ENCODE measurements at places on chromosomes 3 and 15.

DNA sequence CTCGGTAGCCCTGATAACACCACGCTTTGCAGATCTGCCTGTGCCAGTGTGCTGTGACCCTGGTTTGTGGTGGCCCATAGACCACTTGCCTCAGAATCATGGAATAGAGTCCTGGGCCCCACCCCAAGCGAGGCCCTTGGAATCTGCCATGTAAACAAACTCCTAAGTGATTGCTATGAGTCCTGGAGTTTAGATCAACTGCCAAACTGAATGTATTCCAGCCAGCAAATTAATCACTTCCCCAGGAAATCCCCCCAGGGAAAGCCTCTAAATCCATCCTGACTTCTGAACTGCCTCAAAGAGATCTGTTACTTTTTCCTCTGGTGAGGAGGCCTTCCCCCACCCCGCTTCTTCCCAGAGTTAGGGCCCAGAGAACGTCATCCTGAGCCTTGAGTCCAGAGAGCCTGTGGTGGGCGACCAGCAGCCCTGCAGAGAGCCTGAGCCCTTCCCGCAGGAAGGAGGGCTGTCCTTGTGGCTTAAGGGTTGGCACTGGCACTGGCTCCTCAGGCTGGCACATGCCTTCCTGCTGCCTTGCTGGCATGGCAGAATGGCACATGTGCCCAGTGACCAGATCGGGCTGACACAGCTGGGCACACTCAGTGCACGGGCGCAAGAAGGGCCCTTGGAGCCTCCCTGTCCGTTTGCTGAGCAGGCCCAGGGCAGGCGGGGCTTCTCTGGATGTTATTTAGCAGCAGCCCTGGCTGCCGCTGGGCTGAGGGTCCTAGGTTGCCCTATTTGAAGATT is 50.6 kb upstream of the PLXNA1 start:
- DNase-seq: no peak

GRCh38 chr15:72992841-72993252 is 59.4 kb upstream of the NEO1 start:
- DNase-seq: no peak

GRCh38 chr15:33393546-33393945 is 82.8 kb downstream of the RYR3 start:
- no peak for DNase-seq

GRCh38 chr15:52162260-52162659 is 28.9 kb downstream of the GNB5 start:
- DNase-seq: no peak

GRCh38 chr15:32698773-32699390 is 18.9 kb upstream of the GREM1 start:
- no peak for DNase-seq

DNA sequence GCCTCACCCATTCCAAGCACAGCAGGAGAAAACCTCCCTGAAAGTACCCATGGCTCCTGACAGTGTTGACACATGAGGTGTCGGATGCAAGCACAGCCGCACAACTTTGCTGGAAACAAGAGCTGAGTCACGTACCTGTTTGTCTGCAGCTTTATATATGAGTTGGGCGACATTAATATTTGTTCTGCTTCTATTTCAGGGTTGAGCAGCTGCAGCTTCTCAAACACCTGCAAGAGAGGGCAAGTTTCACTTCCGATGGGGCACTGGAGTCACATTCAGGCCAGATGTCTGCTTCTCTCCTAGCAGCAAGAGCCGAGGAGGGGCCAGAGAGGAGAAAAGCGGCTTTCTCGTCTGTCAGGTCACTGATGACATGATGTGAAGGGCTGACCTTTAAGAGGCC is 88.0 kb downstream of the NUP210 start:
- peak; percentile 13 for DNase-seq

DNA sequence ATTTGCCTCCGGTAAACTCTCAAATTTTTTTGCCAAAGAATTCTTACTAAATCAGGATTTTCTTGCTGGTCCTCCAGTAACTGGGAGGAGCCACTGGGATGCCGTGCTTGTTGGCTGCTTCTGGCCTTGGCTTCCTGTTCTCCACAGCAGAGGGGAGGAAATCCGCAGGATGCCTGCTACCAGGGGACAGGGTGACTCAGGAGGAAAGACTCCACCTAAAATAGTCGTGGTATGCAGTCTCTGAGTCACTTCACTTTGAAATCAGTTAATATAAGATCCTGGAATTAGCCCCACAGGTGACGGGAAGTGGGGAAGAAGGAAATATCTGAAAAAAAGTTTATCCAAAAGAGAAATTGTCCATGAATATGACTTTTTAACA is 6.5 kb upstream of the TM4SF18 start:
- peak; percentile 15 for DNase-seq

DNA sequence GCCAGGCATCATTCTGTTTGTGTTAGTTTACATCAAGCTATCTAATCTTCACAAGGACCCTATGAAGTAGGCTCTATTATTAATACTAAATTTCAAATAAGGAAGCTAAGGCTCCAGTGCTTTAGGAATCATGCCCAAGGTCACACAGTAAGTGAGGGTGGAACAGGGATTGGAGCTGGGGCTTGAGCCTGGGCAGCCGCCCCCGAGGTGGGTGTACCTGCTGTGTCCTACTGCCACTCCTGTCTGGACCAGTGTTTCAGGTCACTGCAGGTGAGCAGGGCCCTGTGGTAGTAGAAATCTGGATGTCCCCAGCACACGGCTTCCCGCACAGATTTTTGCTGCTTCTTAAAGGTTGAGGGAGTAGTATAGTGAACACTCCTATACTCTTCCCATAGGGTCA is 6.5 kb downstream of the KLF13 start:
- no peak for DNase-seq

DNA sequence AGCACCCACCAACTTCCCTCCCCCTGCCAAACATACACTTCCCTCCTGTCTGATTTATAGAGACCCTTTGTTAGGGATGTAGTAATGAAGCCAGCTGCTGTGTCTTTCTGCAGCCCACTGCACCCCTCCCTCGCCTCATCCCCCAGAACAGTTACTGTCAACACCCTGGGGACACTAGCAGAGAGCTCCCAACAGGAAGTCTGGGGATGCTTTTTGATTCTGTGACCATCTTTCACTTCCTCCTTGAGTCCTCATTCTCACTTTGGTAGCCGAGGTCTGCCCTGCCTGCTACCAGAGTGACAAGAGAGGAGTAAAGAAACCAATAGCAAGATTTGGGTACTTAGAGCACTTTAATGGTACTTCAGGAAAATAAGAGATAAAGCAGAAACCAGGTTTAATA is 201.6 kb downstream of the SATB1 start:
- DNase-seq: no peak

- no peak for DNase-seq
Observed at GRCh38 chr15:94193906-94194305, 37.5 kb upstream of the MCTP2 start.

DNA sequence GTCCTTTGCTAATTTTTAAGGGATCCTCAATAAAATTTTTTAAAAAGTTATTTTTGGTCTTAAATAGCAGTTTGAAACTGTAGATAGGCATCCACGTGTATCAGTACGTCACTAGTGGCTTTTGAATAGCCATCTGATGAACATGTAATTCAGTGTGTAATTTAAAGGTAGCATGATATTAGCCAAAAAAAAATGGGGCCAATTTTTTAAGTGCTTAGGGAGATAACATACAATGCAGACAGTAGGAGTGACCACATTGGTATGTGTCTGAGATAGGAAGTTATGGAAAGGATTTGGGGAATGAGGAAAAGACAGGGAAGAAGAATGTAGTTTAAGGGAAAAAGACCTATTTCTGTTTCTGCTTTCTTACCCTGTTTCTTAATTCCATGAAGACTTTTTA is 2.5 kb downstream of the AP4E1 start:
- no peak for DNase-seq

DNA sequence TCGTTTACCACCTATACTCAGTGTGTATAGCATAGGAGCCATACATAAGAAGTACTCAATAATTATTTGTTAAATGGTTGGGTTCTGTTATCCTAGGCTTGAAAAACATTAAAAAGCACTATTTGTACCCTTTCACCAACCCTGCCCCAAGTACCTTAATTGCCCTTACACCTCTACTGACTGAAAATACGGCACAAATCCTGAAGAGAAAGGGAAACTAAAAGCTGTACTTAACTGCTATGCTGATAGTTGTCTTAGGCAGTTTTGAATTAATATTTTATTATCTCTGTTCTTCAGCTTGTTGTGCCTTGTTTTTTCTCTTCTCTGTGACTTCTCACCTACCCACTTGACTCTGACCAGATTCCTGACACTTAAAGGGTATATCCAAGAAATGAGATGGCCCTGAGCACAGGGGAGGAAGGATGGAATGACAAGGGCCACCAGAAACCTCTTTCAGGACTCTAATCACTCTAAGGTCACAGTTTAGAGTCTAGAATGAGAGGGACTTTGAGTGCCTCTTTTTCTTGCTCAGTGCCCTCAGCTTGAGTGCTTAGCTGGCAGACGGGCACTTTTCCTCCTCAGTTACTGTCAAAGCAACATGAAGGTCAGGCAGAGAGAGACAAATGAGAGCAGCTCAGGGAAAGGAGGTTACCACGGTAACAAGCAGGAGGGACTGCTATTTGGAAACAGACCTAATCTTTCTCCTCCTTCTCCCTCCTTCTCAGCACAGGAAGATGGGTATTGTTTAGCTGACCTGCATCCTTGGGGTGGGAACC is 136.5 kb downstream of the ZNF609 start:
- no peak for DNase-seq

DNA sequence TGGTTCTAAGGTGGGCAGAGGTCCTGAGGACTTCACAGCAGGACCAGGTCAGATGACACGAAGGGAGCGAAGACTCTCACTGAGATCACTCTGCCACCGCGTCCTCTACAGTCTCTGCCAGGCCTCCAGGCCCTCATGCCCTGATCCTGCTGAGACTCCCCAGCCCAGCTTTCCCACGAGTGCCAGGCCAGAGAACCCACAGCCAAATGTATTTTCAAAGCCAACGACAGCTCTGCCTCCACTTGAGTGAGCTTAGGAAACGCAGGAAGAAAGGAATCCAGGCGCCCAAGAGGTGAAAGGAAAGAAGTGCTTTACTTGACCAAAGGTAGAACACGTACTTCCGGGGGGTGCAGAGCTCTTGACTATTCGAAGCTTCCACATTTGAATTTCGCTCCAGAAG is 275.0 kb downstream of the XXYLT1 start:
- DNase-seq: no peak

- no peak for DNase-seq
Observed at GRCh38 chr3:129002573-129003569, 1.8 kb downstream of the EFCC1 start.

GRCh38 chr15:76823890-76824289 is 81.2 kb downstream of the SCAPER start:
- DNase-seq: no peak

DNA sequence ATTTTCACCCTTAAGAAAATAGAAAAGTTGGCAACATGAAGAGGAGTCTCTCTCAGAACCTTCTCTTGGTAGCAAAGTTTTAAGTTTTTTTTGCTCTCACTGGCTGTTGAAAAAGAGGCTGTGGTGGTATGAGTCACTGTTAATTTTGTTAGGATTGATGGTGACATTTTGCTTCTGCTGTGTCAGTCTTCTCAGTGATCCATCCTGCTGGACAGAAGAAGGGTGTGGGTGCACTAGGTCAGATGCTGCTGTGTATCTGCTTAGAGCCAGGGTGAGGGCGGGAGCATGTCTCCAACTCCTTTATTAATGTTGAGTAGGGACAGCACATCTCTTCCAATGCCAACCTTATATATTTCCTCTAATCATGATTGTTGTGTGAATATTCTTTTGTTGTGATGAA is 369.5 kb downstream of the FEZF2 start:
- DNase-seq: no peak

GRCh38 chr3:104673981-104674380 is 692.7 kb upstream of the ALCAM start:
- no peak for DNase-seq

DNA sequence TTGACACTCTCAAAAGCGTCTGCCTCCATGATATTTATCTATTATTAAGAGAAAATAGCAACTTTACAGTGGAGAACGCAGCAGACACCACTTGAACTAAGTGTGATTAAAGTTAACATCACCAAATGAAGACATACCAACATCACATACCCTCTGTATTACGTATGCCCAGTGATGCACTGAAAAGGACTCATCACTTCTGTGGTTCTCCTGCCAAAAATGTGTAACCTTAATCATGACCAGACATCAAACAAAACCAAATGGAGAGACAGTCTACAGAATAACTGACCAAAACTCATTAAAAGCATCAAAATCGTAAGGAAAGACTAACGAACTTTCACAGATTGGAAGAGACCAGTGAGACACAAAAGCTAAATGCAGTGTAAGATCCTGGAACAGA is 103.2 kb downstream of the PPP2R3A start:
- DNase-seq: no peak

DNA sequence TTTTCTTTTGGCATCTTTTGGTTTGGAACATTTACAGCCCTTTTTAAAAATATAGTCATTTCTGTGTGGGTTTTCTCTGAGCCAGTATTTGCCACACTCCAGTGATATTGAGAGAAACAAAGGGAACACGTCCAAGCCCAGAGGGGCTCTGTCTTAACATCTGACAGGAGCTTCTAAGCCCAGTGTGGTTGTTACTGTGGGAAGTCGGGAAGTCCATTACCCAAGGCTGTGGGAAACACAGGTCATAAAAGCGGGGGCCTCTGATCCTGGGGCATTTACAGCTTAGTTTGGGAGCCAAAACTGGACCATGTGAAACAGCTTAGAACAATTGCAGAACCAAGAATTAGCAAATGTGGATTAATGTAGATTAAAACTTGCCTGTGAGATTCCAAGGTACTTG is 123.0 kb downstream of the PTPRG start:
- DNase-seq: no peak
